NCI-H1930 (cell line): ENCODE measurements at places on chromosomes 12 and 14.

DNA sequence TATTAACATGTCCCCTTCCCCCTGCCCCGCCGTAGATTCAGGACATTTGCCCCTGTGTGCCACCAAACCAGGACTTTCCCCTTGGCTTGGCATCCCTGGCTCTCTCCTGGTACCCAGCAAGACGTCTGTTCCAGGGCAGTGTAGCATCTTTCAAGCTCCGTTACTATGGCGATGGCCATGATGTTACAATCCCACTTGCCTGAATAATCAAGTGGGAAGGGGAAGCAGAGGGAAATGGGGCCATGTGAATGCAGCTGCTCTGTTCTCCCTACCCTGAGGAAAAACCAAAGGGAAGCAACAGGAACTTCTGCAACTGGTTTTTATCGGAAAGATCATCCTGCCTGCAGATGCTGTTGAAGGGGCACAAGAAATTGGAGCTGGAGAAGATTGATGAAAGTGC, 28.9 kb downstream of the HRK start:
- DNase-seq, result no peak

DNA sequence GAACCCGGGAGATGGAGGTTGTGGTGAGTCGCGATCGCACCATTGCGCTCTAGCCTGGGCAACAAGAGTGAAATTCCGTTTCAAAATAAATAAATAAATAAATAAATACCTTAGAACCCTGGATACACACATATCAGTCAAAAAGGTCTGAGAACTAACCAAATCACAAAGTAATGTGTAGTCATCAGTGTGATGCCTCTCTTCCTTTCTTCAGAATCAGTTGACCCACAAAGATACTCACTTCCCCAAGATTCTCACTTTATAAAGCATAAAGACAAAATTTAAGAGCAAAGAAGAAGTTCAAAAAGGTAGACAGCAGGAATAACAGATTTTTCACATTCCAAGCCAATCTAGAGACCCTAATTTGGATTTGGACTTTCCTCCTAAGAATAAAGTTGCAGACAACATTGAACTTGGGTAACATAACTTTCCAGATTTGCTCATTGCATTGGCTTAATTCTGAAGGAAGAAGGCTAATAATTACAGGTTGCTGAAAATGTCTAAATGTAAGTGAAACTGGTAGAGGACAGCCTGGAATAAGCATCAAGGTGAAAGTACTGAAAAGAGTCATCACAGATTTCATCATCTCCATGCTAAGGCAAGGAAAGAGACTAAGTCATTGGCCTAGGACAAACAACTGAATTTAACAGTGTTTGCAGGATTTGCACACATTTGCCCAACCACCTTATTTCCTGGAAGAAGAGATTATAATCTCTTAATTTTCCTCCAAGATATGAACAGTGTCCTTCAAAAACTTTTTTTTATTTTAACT, 17.4 kb downstream of the TMED10 start:
- DNase-seq, result no peak

DNA sequence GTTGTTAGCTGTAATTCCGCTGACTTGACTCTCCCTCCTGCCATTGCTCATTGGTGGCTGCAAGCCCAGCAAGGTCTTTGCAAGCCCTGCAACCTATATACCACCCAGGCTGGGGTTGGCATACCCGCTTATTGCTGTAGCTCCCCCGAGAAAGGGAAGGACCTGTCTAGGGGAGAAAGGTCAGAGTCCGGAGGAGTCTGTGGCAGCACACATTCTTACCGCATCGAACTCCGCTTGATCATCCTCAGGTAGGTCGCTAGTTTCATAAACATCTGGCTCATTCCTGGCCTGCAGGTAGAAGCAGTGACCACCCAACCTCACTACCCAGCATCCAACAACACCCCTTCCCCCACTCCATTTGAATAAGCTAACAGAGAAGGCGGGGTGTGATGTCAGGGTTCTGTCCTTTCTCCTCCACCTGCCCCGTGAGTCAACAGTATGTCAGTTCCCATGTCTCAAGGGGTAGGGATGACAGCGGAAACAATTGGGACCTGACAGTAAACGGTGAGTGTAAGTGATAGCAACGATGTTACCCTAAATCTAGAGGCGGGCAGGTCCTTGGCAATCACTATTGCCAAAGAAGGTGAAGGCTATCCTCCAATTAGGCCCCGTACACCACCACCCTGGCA, 1.1 kb downstream of the DCTN2 start:
- DNase-seq, result no peak

- no peak for DNase-seq
These were observed 275.7 kb downstream of the CCDC59 start for GRCh38 chr12:82082501-82082900.

- no peak for DNase-seq
These were observed 14.6 kb upstream of the STAB2 start for GRCh38 chr12:103572312-103573045.

DNA sequence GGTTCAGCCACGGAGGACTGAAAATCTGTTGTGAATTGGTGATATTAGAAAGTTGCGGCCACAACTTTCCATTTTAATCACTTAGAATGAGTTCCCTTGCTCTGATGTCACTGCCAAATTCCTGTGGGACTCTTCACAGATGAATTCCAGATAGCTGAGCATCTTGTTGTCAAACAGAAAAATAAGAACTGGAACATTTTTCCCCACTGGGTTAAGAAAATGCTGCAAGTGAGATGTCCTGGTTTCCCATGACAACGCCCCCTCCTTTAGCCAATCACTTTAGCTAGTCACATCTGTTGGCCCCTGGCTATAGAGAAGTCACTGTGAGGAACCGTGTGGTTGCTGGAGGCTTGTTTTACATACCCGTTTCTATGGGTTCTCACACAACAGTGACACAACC, 135.9 kb downstream of the KTN1 start:
- no peak for DNase-seq

GRCh38 chr14:41062826-41063225, 543.9 kb upstream of the LRFN5 start:
- no peak for DNase-seq

DNA sequence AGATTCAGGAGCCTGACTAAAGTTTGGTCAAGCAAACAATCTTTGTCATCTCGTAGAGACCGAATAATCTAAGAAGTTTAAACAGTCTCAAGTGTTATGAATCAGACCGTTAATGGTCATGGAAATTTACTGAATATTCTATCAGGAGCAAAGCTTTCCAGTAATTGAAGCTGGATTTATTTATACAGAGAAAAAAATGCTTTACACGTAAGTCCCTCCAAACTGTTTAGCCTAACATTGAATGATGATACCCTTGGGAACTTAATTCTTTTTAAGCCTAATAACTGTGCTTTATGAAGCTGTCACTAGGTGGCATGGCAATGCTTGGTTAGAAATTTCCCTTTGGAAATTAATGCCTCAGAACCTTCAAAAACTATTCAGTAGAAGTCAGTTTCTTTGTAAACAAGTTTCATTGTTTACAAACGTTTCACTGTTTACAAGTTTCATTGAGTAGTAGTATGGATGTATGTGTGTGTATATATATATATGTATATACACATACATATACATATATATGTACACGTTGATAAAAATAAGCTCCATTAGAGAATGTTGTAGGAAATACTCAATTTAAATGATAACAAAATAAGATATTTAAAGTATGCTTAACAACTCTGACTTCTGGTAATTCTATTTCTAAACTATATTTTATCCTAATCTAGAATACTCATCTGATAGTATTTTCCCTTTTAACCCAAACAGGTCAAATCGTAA, 32.1 kb downstream of the DEPDC4 start:
- no peak for DNase-seq
